Activated T-helper 9 cell treated with anti-CD3 and anti-CD28 coated beads, Interleukin-2, amount 50 U/mL, for 16 hours (primary cell): ENCODE measurements at places on chromosomes 3 and 15.

DNA sequence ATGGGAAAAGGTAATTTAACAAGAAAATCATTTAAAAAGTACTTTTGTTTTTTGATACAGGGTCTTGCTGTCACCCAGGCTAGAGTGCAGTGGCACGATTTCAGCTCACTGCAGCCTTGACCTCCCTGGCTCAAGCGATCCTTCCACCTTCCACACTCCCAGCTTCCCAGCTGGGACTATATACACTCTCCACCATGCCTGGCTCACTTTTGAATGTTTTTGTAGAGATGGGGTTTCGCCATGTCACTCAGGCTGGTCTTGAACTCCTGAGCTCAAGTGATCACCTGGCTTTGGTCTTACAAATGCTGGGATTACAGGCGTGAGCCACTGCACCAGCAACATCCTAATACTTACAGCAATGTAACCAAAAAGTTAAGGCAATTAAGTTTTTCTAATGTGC is 3.5 kb upstream of the ZBTB11 start:
- DNase-seq, result no peak

- no peak for DNase-seq
Observed at GRCh38 chr3:49712631-49713317, 6.7 kb downstream of the AMIGO3 start.

GRCh38 chr3:175338775-175339535 is 479.8 kb downstream of the NAALADL2 start:
- DNase-seq, result no peak

- no peak for DNase-seq
Observed at GRCh38 chr3:197549261-197549885, 6.4 kb downstream of the BDH1 start.

- no peak for DNase-seq
Observed at GRCh38 chr3:146117406-146118285, 43.3 kb downstream of the PLOD2 start.
